Uterus (tissue), 4 donors: ENCODE measurements at places on chromosomes 11 and 22. TPM values are rescaled to one million over a fixed set of nuclear protein-coding genes. Genes with fewer than 3 reads are reported as not detected.

DNA sequence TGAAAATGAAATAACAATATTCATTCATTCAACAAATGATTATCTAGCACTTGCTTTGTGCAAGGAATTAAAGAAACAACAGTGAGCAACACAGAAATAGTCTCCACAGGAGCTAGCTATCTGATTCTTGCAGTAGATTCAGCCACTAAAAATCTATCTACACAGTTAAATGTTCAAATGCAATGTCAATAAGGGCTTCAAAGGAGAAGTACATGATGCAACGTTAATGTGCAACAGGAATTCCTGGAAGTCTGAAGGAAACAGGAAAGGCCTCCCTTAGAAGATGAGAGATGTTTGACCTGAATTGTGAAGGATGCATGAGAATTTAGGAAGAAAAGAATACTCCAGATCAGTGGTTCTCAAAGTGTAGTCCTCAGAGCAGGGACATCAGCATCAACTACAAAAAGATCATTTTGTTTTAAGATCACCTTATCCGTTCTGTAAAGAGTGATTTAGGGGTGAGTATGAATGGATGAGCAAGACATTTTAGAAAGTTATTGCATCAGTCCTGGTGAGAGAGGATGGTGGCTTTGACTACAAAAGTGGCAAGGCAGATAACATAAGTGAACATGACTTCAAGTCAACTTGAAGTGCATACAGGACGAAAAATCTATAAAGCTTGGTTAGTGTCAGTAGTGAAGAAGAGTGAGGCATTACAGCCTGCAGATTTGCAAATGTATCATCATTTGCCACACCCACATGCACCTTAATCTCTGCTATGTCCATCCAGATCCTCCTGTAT is 96.0 kb downstream of the ETS1 start:
- DNase-seq: no peak

Gene CCDC89
- not detected for total RNA-seq

Gene PRR5L
- 7.7 TPM for total RNA-seq

Gene TH
- total RNA-seq: 1.3 TPM

DNA sequence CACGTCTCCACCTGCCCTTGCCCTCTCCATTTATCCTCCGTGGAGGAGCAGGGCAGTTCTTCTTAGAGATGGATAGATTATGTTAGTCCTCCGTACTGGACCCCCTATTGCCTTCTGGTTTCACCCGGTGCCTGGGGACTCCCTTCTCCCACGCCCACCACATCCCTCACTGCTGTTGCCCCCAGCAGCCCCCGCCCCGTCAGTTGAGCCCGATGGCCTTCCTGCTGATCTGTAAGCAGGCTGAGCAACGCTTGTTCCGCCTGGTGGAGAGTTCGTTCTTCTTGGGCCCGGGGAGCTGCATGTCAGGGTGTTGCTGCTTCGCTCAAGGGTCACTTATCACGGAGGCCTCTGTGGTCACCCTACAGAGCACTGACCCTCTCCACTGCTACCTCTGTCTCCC is 34.2 kb downstream of the B3GAT1 start:
- no peak for DNase-seq

DNA sequence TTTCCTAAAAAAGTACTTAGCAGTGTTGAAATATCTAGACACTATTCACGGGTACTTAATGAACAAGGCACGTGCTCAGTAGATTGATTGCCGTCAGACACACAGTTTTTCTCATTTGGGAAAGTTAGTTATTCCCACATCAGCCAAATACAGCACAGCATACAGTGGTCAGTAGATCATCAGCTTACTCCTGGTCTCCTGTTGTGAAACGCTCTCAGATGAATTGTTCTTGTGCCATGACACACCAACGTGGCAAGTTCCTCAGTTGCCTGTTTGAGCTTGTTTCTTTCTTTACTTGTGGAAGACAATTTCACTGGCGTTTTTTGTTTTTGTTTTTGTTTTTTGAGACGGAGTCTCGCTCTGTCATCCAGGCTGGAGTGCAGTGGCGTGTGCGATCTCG is 8.6 kb downstream of the TAB1 start:
- no peak for DNase-seq

GRCh38 chr11:33065445-33066178 is 26.2 kb downstream of the TCP11L1 start:
- peak; percentile 63 for DNase-seq

GRCh38 chr11:35963911-35964310 is 20.0 kb downstream of the LDLRAD3 start:
- no peak for DNase-seq

GRCh38 chr11:14065141-14065540 is 102.6 kb downstream of the SPON1 start:
- no peak for DNase-seq

DNA sequence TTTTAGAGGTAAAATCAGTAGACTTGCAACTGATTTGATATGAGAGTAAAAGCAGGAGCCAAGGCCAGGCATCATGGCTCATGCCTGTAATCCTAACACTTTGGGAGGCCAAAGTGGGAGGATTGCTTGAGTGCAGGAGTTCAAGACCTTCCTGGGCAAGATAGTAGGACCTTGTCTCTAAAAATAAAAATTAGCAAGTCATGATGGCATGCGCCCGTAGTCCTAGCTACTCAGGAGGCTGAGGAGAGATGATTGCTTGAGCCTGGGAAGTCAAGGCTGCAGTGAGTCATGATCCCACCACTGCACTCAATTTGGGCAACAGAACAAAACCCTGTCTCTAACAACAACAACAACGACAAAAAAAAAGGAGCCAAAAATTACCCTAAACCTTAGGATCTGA is 13.5 kb downstream of the SGSM3 start:
- no peak for DNase-seq

GRCh38 chr22:48427731-48428211 is 1399.9 kb downstream of the BRD1 start:
- no peak for DNase-seq

DNA sequence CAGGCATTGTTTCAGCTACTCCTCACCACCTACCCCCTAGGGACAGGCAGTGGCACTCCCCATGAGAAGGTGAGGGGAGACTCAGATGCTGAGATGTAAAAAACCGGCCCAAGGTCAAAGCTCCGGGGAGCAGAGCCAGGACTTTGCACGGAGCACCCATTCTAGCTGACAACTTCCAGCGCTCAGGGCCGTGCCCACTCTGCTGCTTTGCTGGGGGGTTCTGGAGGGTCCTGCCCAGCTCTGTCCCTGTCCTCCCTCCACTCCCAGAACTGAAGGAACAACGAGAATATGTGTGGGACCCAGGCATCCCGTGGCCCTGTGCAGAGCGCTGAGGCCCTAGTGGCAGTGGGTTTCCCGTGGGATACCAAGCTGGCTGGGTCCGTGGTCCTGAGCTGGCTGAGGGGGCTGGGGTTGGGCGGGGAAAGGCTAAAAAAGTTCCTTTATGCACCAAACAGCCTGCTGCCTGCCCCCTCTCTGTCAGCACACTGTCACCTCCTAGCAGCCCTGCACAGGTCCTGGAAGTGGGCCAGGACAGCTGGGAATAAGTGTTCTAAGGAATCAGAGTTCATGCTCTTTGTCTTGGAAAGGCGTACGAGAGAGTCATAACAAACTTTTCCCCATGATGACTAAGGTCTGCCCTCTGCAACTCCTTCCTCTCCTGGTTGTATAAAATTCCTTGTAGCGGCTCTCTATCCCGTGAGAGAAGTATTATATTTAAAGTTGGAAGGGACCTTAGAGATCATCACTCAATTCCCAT is 1.9 kb downstream of the MS4A10 start:
- DNase-seq: peak; percentile 61

- DNase-seq: no peak
Observed at GRCh38 chr11:72781313-72782080, 12.3 kb downstream of the STARD10 start.

DNA sequence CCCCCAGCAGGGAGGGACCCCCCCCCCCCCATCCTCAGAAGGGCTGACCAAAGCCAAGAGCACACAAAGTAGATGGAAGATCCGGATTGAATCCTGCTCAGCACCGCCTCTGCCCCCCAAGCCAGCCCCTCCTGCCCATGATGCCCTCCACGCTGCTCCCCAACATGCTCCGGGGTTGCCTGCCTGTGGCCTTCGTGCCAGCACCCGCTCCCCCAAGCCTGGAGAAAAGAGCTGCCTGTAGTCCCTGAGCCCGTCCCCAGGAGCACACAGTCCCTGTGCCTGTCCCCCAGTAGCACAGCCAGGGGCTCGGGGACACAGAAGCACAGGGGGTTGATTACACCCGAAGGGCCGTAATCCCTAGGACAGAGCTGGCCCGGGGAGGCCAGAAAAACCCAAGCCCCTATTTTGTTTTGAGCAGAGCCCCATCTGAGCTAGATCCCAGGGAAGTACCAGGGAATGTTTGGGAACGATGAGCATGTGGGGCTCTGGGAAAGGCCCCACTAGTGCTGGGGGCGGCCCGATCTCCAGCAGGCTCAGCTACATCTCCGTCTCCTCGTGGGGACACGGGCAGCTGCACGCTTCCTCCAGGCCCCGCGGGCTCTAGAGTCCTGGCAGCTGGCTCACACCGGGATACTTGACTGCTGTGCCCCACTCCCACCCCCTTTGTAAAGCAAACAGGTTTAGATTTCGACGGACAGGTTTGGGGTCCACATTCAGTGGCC is 66.7 kb downstream of the PHF21B start:
- no peak for DNase-seq

DNA sequence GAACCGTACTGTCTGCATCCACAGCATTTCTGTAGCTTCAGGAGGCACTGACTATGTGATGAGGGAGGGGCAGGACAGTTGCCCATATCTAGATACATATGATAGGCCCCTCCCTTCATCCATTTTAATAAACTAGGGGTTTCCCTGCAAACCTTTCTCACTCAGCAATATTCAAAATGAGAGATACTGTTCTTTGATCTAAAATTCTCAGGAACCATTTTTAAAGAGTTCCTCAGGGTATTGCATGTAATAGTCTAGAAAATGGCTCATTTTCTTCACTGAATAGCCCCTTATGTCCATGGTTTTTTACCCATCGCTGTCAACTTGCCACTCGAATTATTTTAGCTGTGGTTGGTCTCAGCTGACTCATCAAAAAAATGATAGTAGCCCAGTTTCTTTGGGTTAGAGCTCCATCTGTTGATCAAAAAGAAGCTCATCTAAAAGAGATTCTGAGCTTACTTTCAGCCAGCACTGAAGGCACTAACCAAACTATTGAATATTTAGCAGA is 37.0 kb upstream of the DNAJB7 start:
- no peak for DNase-seq

DNA sequence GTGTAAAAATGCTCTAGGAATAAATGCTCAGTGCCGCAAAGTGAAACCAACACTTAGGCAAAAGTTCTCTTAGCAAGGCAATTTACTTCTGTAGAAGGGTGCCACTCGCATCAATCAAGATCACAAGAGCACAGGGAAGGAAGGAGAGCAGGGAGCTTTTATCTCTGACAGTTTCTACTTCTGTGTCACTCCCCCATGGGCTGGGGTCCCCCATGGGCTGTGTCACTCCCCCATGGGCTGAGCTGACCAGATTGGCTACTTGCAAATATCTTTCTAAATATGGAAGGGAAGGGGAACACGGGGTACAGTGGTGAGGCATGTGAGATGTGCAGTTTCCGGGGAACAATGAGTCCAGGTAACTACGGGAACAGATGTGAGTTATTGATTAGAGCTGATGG is 397 bp downstream of the OR52N2 start:
- DNase-seq: no peak

Gene PANX3
- not detected for total RNA-seq

DNA sequence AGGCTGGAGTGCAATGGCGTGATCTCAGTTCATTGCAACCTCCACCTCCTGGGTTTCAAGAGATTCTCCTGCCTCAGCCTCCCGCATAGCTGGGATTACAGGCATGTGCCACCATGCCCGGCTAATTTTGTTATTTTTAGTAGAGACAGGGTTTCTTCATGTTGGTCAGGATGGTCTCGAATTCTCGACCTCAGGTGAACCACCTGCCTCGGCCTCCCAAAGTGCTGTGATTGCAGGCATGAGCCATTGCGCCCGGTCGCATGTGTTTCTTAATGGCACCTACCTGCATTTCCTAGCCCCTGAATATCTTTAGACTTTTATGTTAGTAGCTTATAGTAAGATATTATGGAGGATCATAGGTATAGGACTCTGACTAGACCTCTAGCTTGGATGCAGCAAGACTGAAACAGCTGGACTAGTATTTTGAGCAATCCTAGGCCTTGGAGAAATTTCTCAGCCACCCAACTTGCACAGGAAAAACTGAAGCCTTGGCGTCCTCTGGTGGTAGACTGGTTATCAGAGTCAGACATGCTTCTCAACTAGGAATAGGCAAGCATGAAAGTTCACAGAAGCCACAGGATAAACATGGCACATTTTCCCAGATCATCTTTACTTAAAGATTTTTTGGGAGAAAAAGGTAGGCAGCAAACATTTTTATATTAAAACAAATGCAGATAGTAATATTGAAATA is 22.7 kb upstream of the C1QTNF4 start:
- DNase-seq: peak; percentile 63

Gene PDGFB
- total RNA-seq: 6.6 TPM

DNA sequence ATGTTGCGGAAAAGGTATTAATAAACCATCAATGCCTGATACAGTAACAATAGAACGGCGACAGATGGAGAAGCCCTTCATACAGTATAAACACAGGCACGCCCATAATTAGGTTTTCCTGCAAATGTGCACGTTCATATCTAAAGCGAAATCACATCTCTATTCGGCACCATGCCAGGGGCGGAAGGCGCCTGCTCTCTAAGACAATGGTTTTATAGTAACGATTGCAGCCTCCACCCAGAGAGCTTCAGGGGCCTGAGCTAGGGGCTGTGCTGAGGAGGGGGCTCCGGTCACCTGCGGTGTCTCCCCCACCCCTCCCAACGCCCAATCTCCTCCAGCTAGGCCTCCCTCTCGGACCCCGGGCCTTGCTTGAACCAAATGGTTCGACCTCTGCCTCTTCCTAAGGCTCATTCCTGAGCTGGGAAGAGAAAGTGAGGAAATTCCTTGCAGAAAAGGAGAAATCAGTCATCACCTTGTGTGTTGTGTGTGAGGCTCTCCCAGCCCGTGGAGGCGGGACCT is 9.6 kb downstream of the KRTAP5-5 start:
- DNase-seq: no peak

GRCh38 chr11:19546325-19546724 is 166.3 kb upstream of the NAV2 start:
- no peak for DNase-seq

Gene PHF21B
- 0.29 TPM for total RNA-seq

GRCh38 chr11:94153320-94153719 is 24.7 kb downstream of the PANX1 start:
- DNase-seq: no peak

Gene TMPRSS5
- total RNA-seq: not detected

DNA sequence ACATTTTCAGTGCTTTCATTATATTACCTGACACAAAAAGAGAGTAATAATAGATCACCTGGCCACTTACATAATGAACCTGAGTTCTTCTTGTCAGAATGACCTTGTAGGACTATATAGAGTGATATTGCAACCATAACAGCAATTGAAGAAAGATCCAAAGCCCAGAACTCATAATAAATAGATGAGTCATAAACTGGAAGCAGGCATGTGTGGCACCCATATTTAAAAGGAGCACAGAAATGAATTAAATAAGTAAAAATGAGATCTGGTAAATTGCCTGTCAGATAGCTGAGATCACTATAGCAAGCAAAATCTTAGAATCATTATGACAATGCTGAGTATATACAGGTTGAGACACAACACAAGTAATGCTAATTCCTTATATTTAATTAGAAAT is 331.8 kb downstream of the AASDHPPT start:
- DNase-seq: no peak

Gene ART1
- not detected for total RNA-seq
